Endothelial cell of umbilical vein (primary cell): ENCODE measurements at places on chromosomes 5 and 9.
A peak's percentile ranks its signal among the peaks of the same experiment; 100 is the strongest.

- H3K27me3 ChIP-seq = no peaks in the 10 kb centered on the region
- H3K36me3 ChIP-seq = no peaks in the 10 kb centered on the region
- no peak overlapping the region for H3K27ac ChIP-seq
- no peak for DNase-seq
- no peak overlapping the region for H3K4me3 ChIP-seq
These were observed 10.4 kb upstream of the CRB2 start for GRCh38 chr9:123345567-123345955.

- no peaks in the 10 kb centered on the region for H3K4me1 ChIP-seq
- no peak overlapping the region for H3K4me3 ChIP-seq
- H3K27ac ChIP-seq = no peak overlapping the region
- no peak for DNase-seq
These were observed 56.4 kb downstream of the SCAMP1 start for GRCh38 chr5:78416677-78417425.

DNA sequence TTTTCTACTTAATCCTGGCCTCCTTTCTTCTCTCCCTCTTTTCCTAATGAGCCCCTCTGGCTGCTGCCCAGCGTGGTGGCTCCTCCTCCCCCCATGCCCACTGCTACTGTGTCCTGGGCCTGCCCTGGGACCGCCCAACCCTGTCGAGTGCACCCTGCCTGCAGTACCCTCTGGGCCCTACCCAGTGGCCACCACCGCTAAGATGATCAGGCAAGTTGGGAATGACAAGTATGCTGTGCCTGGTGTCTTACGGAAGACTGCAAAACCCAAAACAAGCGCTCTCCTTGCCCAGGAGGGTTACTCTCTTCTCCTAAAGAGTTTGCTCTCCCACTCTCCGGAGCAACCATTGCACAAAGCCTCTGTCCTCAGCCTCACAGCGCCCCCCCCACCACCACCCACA lies 273.7 kb downstream of the SYK start:
- H3K27me3 ChIP-seq = no peaks in the 10 kb centered on the region
- no peak overlapping the region for H3K4me3 ChIP-seq
- H3K4me1 ChIP-seq = no peaks in the 10 kb centered on the region

- H3K27ac ChIP-seq = no peak overlapping the region
- no peaks in the 10 kb centered on the region for H3K36me3 ChIP-seq
- H3K27me3 ChIP-seq = peaks cover 3% of the 10 kb centered on the region
- DNase-seq = no peak
- H3K4me1 ChIP-seq = no peaks in the 10 kb centered on the region
- no peak overlapping the region for H3K4me3 ChIP-seq
These were observed 10.7 kb downstream of the GAPT start for GRCh38 chr5:58501778-58502417.

GRCh38 chr5:78527054-78527859 lies 121.3 kb downstream of the LHFPL2 start:
- DNase-seq = peak; percentile 99
- no peak overlapping the region for H3K4me3 ChIP-seq
- H3K4me1 ChIP-seq = peaks cover 84% of the 10 kb centered on the region

DNA sequence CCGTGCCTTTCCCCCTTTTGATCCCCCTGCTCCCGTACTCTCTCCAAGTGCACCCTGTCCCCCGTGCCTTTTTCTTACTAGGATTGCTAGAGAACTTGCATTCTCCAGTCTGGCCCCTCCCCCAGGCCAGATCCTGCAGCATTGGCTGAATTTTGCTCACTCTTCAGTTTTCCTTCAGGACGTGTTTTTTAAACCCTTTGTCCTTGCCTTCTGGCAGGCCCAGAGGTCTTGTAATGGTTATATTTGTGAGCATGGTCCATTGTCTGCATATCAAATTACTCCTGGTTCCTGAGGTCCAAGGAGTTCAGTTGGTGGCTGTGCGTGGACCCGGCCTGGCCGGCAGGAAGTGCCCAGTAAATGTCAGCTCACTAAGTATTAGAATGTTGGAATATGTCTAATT lies 606 bp downstream of the TBC1D13 start:
- H3K27me3 ChIP-seq = no peaks in the 10 kb centered on the region
- H3K36me3 ChIP-seq = peaks cover 18% of the 10 kb centered on the region
- H3K4me3 ChIP-seq = peak overlapping the region; percentile 94
- H3K4me1 ChIP-seq = peaks cover 11% of the 10 kb centered on the region

GRCh38 chr5:113067635-113068344 lies 91.2 kb downstream of the DCP2 start:
- H3K27ac ChIP-seq = no peak overlapping the region
- no peak for DNase-seq
- peaks cover 8% of the 10 kb centered on the region for H3K4me1 ChIP-seq
- H3K4me3 ChIP-seq = no peak overlapping the region
- peaks cover 10% of the 10 kb centered on the region for H3K36me3 ChIP-seq

GRCh38 chr5:16104961-16105360 lies 74.6 kb downstream of the MARCHF11 start:
- H3K27ac ChIP-seq = no peak overlapping the region
- no peaks in the 10 kb centered on the region for H3K36me3 ChIP-seq
- H3K4me3 ChIP-seq = no peak overlapping the region

DNA sequence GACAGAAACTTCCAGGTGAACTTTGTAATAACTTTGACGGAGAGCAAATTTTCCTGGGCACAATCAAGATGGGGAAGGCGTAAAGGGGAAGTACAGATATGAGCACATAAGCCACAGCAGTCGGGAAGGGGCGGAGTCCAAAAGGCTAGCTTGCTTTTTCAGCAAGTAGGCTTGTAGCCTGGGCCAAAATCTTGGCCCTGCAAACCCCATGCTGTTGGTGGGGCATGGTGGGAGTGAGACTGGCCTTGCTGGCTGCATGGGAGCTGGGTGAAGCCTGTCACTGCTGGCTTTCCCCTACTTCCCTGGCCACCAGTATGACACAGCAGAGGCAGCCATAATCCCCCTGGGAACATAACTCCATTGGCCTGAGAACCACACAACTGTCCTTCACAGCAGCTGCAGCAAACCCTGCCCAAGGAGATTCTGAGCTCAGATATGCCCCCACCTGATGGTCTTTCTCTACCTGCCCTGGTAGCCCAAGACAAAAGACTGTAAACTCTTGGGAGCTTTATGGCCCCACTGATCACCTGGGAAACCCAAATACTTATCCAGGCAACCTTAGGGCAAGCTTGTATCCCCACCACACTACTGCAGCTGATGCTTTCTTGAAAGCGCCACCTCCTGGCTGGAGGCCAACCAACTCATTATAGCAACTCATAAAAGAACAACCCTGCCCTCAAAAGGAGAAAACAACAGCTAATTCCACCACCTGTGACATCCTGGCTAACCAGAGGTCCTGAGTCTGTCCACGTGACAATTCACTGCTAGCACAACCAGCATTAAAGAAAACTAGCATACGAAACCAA lies 24.0 kb downstream of the DCTN4 start:
- H3K4me3 ChIP-seq = no peak overlapping the region
- H3K27ac ChIP-seq = no peak overlapping the region

DNA sequence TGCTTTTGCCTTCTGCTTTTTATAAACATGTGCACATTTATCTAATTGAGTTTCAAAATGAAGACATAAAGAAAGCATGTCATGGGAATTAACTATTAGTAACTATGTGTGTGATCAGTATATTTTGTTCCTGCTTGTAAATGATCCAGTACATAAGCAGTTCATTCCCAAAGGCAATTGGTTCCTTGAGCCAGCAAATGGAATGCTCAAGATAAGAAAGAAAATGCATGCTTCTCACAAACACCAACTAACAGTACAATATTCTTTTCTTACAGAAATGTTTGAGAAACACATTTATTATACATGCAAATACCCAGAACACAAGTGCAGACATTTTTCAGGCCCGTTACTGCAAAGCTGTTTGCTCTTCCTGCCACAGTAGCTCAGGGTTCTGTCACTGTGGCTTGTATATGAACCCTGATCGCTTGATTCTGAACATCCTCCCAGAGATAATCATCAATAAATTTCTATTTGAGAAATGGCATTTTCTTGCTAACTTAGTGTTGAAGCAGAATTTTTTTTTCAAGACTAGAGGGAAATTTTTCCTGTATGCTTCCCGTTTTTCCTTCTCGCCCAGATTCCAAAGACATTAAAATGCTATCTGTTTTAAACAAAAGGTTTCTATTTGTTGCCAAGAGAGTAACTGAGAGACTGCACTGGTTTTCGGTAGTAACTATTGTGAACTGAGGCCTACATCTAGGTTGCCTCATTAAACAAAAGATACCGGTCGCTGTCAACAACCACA lies 1.9 kb downstream of the GNAQ start:
- H3K27me3 ChIP-seq = no peaks in the 10 kb centered on the region
- peaks cover 53% of the 10 kb centered on the region for H3K4me1 ChIP-seq
- H3K4me3 ChIP-seq = peak overlapping the region; percentile 91
- H3K36me3 ChIP-seq = no peaks in the 10 kb centered on the region
- peak; percentile 67 for DNase-seq

DNA sequence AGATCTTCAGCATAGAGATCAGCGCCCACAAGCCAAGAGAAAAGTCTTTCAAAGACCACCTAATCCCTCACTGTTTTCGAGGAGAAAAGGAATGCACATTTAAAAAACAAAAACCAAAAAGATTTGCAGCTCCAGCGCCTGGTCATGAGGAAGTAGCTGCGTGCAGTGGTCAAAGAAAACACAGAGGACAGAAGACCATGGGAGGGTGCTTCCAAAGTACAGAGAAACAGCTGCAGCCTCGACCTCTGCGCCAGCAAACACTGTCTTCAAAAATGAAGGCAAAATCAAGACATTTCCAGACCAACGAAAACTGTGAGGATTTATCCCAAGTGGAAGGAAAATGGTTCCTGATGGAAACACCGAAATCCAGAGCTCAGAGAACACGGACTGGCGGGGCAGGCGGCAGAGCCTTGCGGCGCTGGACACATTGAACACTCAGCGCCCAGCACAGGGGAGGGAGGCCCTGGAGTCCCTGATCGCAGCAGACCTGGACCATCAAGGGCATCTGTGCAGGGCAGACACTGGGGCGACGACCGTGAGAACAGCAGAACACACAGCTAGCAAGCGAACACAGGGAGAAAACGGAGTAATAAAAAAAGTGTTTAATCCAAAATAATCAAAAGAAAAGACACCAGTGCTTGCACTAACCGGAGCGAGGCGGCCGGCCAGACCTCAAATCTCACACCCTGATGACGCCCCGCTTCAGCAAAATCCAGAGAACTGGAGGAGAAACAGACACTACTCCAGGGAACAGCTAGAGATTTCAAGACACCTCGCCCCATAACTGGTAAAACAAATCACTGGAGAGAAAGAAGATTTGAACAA lies 12.6 kb upstream of the SLC12A7 start:
- no peaks in the 10 kb centered on the region for H3K27me3 ChIP-seq
- no peak for DNase-seq
- H3K36me3 ChIP-seq = no peaks in the 10 kb centered on the region
- H3K4me3 ChIP-seq = no peak overlapping the region
- no peak overlapping the region for H3K27ac ChIP-seq
